Activated CD4-positive, alpha-beta memory T cell treated with anti-CD3 and anti-CD28 coated beads, Interleukin-2, amount 10 ng/mL, durations not matched to agents 7 days and 5 days (primary cell): ENCODE measurements at places on chromosomes 7 and 10. TPM values are rescaled to one million over a fixed set of nuclear protein-coding genes. Genes with fewer than 3 reads are reported as not detected.

- H3K4me1 ChIP-seq = no peaks in the 10 kb centered on the region
- no peaks in the 10 kb centered on the region for H3K36me3 ChIP-seq
- no peak overlapping the region for H3K4me3 ChIP-seq
- no peak for DNase-seq
Measured at GRCh38 chr7:147912291-147912690, 678.3 kb upstream of the C7orf33 start.

- no peaks in the 10 kb centered on the region for H3K27me3 ChIP-seq
- peaks cover 55% of the 10 kb centered on the region for H3K36me3 ChIP-seq
- peak overlapping the region; percentile 69 for H3K27ac ChIP-seq
- DNase-seq = peak; percentile 28
- H3K4me3 ChIP-seq = no peak overlapping the region
Measured at GRCh38 chr7:128322040-128322643, 21.6 kb downstream of the RBM28 start.

DNA sequence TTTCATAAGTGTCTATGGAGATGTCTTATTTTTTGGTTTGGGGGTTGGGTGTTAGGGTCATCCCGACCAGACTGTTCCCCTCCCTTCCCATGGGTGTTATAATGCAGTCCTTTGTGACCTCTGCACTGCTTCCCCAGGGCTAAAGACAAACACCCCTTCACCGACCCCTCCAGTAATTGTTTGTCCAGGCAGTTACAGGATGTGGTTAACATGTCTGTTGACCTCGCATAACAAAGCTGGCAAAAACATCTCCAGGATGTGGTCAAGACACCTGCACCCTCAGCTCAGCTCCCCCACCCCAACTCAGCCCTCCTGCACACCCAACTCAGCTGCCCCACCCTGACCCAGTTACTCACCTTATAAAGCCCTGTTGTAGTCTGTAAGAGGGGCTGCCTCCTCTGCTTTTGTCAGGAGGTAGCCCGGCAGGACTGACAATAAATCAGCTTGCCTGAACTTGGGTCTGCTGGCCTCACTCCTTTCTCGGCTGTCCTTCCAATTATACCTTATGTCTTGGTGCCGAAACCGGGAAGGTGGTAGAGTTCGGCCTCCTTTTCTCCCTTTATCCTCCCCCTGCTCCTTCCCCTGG, 102.2 kb downstream of the ZNF92 start:
- H3K36me3 ChIP-seq = peaks cover 54% of the 10 kb centered on the region
- peak overlapping the region; percentile 12 for H3K4me3 ChIP-seq
- DNase-seq = peak; percentile 68

GRCh38 chr7:139300390-139300789, 40.7 kb upstream of the FMC1 start:
- DNase-seq = no peak
- H3K36me3 ChIP-seq = peaks cover 11% of the 10 kb centered on the region
- no peak overlapping the region for H3K4me3 ChIP-seq
- no peaks in the 10 kb centered on the region for H3K27me3 ChIP-seq

Gene ABCA13
- total RNA-seq = not detected
